ENCODE measurements at places on chromosomes 5 and 9.

DNA sequence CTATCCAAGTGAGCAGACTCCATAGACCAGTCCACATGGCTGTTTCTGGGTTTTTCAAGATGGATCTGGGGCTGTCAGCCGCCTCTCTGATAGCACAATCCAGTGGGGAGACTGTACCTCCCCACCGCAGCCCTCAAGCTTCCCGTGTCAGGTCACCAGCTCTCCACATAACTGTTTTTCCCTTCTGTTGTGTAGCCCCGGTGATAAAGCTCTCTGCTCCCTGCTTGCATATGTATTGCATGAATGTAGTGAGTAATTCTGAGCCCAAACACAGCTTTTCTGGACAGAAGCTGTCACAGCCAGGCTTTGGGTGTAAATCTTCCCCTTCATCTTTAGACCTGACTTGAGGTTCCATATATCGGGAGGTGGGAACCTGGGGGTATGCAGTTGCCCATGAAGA lies 23.1 kb upstream of the CFAP157 start:
- no peaks in the 10 kb centered on the region for H3K36me3 ChIP-seq
- no peak overlapping the region for H3K4me3 ChIP-seq
- no peak for DNase-seq

DNA sequence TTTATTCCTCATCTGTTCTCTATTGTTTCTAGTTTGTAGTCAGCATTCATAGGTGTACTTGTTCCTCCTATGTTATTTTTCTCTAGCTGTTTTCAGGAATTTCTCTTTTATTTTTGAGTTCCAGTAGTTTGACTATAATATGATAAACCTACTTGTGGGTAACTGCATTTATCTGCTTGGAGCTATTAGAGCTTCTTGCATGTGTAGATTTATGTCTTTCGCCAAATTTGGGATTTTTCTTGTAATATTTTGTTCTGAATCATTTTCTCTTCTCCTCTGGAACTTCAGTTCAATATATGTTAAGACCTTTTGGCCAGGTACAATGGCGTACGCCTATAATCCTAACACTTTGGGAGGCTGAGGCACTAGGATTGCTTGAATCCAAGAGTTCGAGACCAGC lies 37.4 kb downstream of the JMY start:
- DNase-seq = no peak
- no peaks in the 10 kb centered on the region for H3K27me3 ChIP-seq
- H3K4me1 ChIP-seq = no peaks in the 10 kb centered on the region
- no peak overlapping the region for H3K4me3 ChIP-seq
- peaks cover 5% of the 10 kb centered on the region for H3K36me3 ChIP-seq

DNA sequence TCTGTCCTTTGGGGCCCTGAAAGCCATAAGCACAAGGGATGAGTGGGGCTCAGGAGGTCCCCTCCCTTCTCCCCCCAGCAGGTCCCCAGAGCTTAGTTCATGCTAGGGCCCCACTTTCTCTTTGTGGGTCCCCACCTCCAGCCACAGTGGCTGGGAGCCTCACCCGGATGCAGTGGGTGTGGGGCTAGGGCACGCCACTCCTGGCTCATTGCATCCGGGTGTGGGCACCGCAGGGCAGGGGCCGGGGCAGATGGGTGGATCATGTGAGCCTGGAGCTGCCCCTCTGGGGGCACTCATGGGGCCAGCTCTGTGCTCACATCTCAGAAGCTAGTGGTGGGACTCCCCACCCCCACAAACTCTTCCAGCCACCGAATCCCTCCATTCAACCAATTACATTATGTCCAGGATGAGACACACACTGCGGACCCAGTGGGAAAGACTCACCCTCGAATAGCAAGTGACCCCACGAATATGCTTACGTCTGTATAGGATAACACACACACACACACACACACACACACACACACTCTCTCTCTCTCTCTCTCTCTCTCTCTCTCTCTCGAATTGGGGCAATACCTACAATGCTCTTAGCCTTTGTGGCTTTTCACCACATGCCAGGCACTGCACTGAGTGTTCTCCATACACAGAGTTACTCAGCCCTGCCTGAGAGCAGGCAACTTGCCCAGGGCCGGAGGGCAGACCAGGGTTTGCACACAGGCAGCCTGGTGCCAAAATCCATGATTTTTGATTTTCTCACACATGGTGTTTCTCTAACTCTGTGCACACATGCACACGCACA lies 16.8 kb upstream of the PHYKPL start:
- DNase-seq = peak; percentile 70
- peak overlapping the region; percentile 11 for H3K4me3 ChIP-seq
- no peaks in the 10 kb centered on the region for H3K36me3 ChIP-seq
- H3K27me3 ChIP-seq = no peaks in the 10 kb centered on the region
- peak overlapping the region; percentile 66 for H3K27ac ChIP-seq

- H3K27me3 ChIP-seq = no peaks in the 10 kb centered on the region
- no peak for DNase-seq
- H3K36me3 ChIP-seq = no peaks in the 10 kb centered on the region
Measured at GRCh38 chr5:111680737-111681413, 76.1 kb downstream of the NREP start.

DNA sequence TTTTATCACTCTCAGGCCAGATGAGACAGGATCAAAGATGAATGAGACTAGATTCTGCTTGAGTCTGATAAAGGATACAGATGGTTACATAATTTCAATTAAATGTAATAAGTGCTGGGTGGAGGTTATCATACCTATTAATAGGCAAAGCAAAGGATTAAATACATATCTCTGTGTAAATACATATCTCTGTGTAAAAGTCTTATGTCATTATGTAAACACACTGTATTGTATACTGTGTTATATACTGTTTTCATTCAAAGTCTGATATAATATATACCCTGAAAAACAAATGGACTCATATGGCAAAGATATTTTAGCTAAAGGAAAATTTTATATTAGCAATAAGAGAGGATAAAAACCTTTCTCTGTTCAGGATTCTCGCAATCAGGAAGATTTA lies 605.8 kb upstream of the PTGER4 start:
- no peak overlapping the region for H3K27ac ChIP-seq
- no peak overlapping the region for H3K4me3 ChIP-seq
- no peaks in the 10 kb centered on the region for H3K36me3 ChIP-seq
- no peaks in the 10 kb centered on the region for H3K4me1 ChIP-seq
- DNase-seq = no peak

GRCh38 chr9:129209109-129209508 lies 31.0 kb upstream of the IER5L start:
- no peak overlapping the region for H3K27ac ChIP-seq
- H3K4me1 ChIP-seq = peaks cover 28% of the 10 kb centered on the region
- no peak overlapping the region for H3K4me3 ChIP-seq
- no peaks in the 10 kb centered on the region for H3K36me3 ChIP-seq
- no peak for DNase-seq

GRCh38 chr9:91920630-91921350 lies 29.2 kb downstream of the ROR2 start:
- DNase-seq = no peak
- no peak overlapping the region for H3K27ac ChIP-seq
- no peak overlapping the region for H3K4me3 ChIP-seq
- no peaks in the 10 kb centered on the region for H3K27me3 ChIP-seq

GRCh38 chr5:124408738-124409453 lies 337.5 kb downstream of the ZNF608 start:
- no peak overlapping the region for H3K27ac ChIP-seq
- H3K36me3 ChIP-seq = no peaks in the 10 kb centered on the region
- H3K4me3 ChIP-seq = no peak overlapping the region

GRCh38 chr5:139193928-139194327 lies 4.2 kb downstream of the SIL1 start:
- peaks cover 17% of the 10 kb centered on the region for H3K4me1 ChIP-seq
- no peak overlapping the region for H3K4me3 ChIP-seq
- no peak overlapping the region for H3K27ac ChIP-seq
- H3K27me3 ChIP-seq = no peaks in the 10 kb centered on the region
- H3K36me3 ChIP-seq = no peaks in the 10 kb centered on the region

GRCh38 chr5:39178171-39178570 lies 41.2 kb downstream of the FYB1 start:
- no peaks in the 10 kb centered on the region for H3K27me3 ChIP-seq
- H3K4me1 ChIP-seq = peaks cover 53% of the 10 kb centered on the region
- peaks cover 2% of the 10 kb centered on the region for H3K36me3 ChIP-seq
- peak overlapping the region; percentile 87 for H3K27ac ChIP-seq
- H3K4me3 ChIP-seq = no peak overlapping the region

GRCh38 chr9:130847306-130848217 lies 12.5 kb downstream of the ABL1 start:
- no peaks in the 10 kb centered on the region for H3K27me3 ChIP-seq
- no peaks in the 10 kb centered on the region for H3K36me3 ChIP-seq
- no peaks in the 10 kb centered on the region for H3K4me1 ChIP-seq
- no peak for DNase-seq
- no peak overlapping the region for H3K4me3 ChIP-seq

DNA sequence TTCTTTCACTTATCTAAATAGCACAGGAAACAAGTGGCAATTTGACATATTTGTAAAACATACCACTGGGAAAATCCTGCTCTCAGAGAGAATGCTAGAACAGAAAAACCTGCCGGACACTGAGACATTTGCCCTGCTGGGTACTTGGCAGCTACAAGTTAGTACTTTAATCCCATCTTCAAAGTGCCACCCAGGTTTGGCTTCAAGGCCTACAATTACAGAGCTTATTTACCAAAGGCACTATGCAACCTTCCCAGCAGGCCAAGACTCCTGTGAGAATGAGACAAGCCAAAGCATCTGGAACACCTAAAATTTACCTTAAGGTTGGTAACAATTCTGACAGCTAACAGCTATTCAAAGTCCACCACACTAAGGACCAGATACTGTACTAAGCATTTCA lies 78.3 kb downstream of the TSSK1B start:
- no peaks in the 10 kb centered on the region for H3K36me3 ChIP-seq
- DNase-seq = no peak
- no peak overlapping the region for H3K27ac ChIP-seq
- no peaks in the 10 kb centered on the region for H3K4me1 ChIP-seq
- H3K4me3 ChIP-seq = no peak overlapping the region

- DNase-seq = no peak
- no peak overlapping the region for H3K27ac ChIP-seq
- H3K4me3 ChIP-seq = no peak overlapping the region
Measured at GRCh38 chr9:38053697-38054461, 15.1 kb downstream of the SHB start.

GRCh38 chr9:95477441-95477840 lies 39.3 kb downstream of the PTCH1 start:
- H3K4me3 ChIP-seq = no peak overlapping the region
- H3K36me3 ChIP-seq = peaks cover 44% of the 10 kb centered on the region
- peaks cover 3% of the 10 kb centered on the region for H3K27me3 ChIP-seq
- H3K4me1 ChIP-seq = peaks cover 4% of the 10 kb centered on the region
- no peak for DNase-seq
- H3K27ac ChIP-seq = no peak overlapping the region

GRCh38 chr9:90420211-90420610 lies 222.4 kb downstream of the DIRAS2 start:
- DNase-seq = no peak
- no peaks in the 10 kb centered on the region for H3K36me3 ChIP-seq
- no peaks in the 10 kb centered on the region for H3K4me1 ChIP-seq
- H3K27me3 ChIP-seq = peaks cover 4% of the 10 kb centered on the region
- no peak overlapping the region for H3K4me3 ChIP-seq
- no peak overlapping the region for H3K27ac ChIP-seq

- H3K36me3 ChIP-seq = no peaks in the 10 kb centered on the region
- no peaks in the 10 kb centered on the region for H3K27me3 ChIP-seq
- H3K4me3 ChIP-seq = no peak overlapping the region
- no peak overlapping the region for H3K27ac ChIP-seq
Measured at GRCh38 chr9:115964710-115965347, 188.8 kb upstream of the PAPPA start.

Measured in natural killer cell (primary cell).